ENCODE measurements at places on chromosomes 3 and 15.

GRCh38 chr15:36136049-36136448, 443.4 kb upstream of the CDIN1 start:
- no peak for DNase-seq

DNA sequence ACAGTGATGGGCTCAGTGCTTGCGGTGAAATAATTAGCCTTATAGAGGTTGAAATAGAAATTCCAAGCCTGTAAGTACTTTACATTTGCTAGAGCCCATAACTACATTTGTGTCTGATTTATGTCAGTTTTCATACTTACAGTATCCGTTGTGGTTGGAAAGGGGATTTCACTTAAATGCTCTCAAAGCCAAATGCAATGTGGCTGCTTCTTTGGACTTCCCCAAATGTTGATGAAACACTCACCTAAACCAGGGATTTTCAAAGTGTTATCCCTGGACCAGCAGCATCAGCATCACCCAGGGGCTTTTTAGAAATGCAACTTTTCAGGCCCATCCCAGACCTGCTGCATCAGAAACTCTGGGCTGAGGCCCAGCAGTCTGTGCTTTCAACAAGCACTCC, 378.7 kb downstream of the MCTP2 start:
- DNase-seq: no peak

DNA sequence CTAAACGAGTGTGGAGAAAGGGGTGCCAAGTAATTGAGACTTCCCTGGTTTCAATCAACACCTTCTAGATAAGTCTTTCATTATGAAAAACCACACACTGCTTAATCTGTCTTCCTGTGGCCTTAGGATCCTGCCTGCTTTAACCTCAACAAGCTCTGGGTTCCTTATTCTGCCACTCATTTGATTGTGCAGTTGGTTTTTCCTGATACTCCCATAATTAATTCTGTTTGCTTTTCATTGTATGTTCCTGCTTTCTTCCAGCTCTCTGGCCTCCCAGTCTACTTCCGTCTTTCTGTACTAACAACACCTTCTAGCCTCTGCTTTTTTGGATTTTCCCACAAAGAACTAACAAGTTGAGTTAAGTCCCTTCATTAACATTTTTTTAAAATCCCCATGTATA, 20.2 kb upstream of the GCNT3 start:
- no peak for DNase-seq

DNA sequence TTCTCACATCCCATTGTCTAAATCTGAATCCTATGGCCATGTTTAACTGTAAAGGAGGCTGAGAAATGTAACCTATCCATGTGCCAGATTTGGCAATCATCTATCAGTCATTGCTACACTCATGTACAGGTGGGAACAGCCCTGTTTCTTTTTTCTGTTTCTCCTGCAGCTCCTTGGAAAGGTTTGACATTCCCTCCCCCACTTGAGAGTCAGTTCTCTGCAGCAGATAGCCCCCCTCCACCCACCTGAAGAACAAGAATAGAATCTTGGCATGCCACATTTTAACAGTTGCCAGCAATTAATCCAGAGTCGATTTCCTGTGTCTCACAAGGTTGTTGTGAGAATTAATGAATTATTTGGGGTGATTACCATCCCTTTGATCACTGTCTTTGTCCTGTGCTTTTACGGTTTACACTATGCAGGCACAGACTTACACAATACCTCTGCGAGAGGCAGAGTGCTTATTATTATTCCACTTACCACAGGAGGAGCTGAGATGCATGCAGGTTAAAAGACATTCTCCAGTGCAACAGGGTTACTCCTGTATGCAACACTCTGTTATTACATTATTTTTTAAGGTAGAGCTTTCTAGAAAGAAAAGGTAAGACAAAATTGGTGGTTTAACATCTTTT, 351.0 kb upstream of the THRB start:
- DNase-seq: no peak

GRCh38 chr3:117922039-117922438, 1112.6 kb downstream of the IGSF11 start:
- DNase-seq: no peak

- DNase-seq: no peak
Observed at GRCh38 chr15:39388118-39388517, 192.8 kb upstream of the THBS1 start.

DNA sequence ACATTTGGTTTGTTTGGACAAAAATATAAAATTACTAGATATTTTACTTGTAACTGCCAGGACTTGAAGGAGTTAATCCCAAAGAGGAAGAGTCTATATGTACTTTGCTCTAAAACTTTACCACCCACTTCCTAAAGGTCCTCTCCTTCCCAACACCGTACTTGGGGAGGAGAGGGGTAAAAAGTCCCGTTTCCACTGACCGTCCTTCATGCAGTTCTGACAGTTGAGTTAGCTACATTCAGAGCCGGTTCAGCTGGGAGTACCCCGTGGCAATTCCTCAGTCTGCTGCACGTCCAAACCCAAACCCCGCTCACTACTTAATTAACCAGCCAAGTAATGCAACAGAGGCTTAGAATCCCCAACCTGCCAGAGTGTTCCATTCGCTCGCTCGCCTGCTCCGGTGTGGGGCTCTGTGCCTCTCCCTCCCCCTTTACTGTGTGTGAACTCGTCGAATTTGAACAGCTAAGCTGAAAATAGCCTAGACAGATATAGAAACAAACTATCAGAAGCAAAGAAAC, 519.7 kb downstream of the FOXP1 start:
- no peak for DNase-seq

DNA sequence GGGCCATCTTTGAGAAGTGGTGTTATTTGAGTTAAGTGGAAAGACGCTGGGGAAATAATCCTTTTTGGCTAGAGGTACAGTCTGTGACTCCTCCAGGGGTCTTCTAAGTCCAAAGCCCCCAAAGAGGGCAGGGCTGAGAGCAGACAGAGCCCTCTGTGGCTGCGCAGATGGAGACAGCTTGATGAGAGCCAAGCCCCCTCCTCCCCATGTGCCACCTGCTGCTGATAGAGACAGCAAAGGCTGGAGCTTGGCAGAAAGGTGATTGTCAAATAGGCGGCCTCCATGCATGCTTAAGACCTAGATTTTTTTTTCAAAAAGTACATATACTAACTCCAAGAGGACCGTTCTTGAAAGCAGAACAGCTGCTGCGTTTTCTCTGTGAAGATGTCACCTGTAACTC, 72.4 kb downstream of the CRYGS start:
- no peak for DNase-seq

- no peak for DNase-seq
Observed at GRCh38 chr15:98382139-98382538, 266.2 kb upstream of the IGF1R start.

DNA sequence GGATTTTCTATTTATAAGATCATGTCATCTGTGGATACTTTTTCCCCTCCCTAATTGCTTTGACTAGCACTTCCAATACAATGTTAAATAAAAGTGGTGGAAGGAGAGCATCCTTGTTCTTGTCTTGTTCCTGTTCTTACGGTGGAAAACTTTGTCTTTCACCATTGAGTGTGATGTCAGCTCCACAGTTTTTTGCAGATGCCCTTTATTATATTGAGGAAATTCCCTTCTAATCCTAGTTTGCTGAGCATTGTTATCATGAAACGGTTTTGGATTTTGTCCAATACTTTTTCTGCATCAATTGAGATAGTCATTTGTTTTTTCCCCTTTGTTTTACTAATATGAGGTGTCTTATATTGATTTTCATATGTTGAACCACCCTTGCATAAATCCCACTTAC, 19.9 kb upstream of the IL20RB start:
- DNase-seq: no peak

DNA sequence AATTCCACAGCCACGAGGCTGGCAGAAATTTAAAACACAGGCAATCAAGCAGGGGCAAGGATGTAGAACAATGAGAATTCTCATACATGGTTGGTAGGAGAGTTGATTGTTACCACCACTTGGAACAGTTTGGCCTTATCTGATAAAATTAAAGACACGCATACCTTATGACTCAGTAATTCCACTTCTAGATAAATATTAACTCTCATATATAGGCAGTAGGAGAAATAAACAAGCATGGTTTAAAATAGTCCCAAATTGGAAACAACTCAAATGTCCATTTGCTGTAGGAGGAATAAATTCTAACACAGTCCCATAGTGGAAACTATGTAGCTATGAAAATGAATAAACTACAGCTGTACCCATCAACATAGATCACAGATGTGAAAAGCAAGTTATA, 42.3 kb upstream of the USP3 start:
- DNase-seq: no peak

DNA sequence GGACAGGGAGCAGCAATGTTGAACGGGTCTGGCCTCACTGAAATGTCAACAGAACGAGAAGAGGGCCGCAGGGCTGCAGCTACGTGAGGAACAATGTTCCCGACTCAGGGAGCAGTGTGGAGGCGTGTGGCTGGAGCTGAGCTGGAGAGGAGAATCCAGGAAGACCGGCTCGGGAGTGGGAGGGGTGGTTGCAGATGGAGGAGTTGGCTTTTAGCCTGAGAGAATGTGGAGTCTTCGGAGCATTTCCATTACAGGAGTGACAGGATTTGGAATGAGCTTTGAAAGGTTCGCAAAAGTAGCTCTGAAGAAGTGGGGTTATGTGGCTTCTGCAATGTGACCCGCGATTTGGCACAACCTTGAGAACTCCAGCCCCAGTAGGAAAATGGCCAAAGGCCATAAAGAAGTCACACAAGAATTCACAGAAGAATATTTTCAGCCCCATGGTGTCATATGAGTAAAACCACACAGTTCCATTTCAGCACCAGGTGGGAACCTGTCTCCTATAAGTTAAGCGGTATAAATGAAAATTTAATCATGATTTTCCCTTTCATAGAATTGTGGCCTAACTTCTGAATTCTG, 78.8 kb upstream of the NSMCE3 start:
- no peak for DNase-seq

DNA sequence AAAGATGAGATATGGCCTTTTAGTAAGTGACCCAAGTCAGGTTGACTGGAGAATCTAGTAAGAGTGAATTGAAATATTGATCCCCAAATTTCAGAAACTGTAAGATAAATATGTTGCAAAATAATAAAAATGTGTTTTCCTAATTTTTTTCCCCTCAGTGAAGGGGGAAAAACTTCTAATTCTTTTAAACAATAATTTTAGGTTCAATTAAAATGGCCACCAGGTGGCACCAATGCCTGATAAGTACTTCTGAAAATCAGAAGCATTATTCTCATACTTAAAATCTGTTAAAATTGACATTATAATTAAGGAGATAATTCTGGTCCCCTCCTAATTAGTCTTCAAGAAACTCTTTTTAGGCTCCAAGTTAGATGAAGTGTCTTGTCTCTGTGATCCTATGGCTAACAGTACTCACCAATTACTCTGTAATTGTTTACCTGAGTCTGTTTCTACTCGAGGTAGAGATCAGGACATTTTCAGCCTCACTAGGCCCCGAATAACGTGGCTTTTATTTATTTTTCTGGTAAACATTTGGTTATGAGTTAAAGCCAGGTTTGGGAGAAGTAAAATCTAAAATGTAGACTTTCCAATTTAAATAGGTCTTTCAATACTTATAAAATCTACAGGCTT, 52.6 kb downstream of the NMD3 start:
- DNase-seq: no peak

- DNase-seq: no peak
Observed at GRCh38 chr3:191094057-191094845, 104.8 kb upstream of the OSTN start.

DNA sequence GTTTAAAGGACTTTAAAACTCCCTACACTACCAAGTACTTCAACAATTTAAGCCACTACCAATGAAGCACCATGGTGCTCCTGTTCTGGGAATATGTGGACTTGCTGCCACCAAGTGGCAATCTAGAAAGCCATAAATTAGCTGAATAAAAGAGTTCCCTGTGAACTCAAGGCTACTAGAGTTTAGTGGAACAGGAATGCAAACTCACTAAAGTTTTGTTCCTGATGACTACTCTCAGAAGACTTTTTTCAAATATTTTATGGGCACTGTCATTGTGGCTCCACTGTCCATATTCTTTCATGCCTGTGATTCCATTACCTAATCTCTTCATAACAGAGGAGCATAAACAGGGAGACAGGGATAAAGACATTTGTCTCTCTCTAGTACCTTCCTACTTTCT, 63.9 kb downstream of the TMCC1 start:
- no peak for DNase-seq

- DNase-seq: no peak
Observed at GRCh38 chr3:196691386-196691785, 20.7 kb downstream of the CEP19 start.

DNA sequence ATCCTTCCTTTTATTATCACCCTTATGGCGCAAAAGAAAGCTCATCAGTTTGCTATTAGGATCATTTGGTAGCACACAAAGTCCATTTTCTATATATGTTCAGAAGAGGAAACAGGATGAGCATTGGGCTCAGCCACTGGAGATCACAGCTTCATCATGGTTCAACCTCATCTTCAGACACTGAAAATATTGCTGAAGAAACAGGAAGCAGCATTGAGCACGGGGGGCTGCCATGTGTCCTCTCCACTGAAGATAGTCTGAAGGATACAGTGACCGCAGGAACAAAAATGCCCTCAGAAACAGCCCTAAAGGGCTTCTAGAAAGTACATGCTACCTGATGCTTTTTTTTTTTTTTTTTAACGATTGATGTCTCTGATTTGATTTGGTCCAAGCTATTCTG, 835.3 kb upstream of the CFAP20DC start:
- DNase-seq: no peak

DNA sequence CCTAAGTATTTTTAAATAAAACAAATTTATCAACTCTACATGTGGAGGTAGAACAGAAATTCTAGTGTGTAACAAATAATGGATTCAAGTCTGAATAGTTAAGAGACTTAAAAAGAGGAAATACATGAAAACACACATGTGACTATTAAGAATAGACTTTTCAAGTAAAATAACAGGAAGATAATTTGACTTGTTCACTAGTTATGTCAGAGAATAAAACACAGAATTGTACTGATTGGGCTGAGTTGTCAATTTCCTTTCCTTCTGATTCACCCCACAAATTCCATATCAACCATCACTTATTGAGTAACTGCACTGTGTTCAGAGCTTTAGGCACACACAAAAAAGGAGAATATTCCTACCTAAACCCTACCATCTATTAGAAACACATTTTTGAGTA, 557.2 kb downstream of the TUSC7 start:
- no peak for DNase-seq

- no peak for DNase-seq
Observed at GRCh38 chr3:71578054-71578751, 5.3 kb downstream of the FOXP1 start.

DNA sequence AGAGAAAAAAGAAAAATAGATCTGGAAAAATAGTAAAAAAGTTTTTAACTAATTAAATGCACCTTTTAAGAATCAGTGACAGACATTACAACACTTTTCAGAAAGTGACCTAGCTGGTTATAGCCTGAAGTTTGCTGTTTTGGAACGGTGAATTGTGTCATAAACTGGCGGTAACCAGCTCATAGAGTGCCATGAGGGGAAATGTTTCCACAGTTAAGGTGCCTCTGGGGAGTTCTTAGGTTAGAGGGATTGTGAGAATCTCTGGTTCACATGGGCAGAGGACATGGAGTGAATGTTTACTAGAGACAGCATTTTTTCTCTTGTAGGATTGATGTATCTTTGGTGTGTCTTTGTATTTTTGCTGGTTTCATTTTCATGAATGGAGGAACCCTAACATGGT, 2.8 kb downstream of the TBC1D23 start:
- DNase-seq: no peak

- no peak for DNase-seq
Observed at GRCh38 chr15:69358850-69359249, 55.3 kb upstream of the KIF23 start.

- DNase-seq: no peak
Observed at GRCh38 chr15:20349774-20350498, 191.7 kb downstream of the GOLGA6L6 start.
